ENCODE measurements at places on chromosomes 12 and 14. TPM values are rescaled to one million over a fixed set of nuclear protein-coding genes. Genes with fewer than 3 reads are reported as not detected.
A peak's percentile ranks its signal among the peaks of the same experiment; 100 is the strongest.

DNA sequence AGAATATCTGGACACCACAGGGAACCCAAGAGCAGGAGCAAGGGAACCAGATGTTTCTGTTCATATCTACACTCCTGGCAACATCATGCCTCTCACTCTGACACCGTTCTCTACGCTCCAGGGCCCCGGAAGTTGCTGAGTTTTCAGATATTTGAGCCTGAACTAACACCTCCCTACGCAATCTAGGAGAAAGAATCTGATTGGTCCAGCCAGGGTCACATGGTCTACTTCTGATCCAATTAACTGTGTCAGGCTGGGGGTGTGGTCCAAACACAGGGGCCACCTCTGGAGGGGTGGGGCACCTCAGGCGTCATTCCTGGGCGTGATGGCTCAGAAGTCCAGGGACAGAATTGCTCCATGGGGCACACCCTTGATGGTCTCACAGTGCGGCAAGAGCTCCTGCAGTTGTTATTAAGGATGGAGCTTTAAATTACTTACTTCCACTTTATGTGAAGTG, 165.5 kb downstream of the PTPN11 start:
- no peak overlapping the region for H3K4me3 ChIP-seq
- no peaks in the 10 kb centered on the region for H3K4me1 ChIP-seq
- DNase-seq = no peak
- no peaks in the 10 kb centered on the region for H3K36me3 ChIP-seq
- H3K27me3 ChIP-seq = no peaks in the 10 kb centered on the region

GRCh38 chr14:32377046-32377646, 48.0 kb downstream of the AKAP6 start:
- H3K27me3 ChIP-seq = no peaks in the 10 kb centered on the region
- no peak overlapping the region for H3K27ac ChIP-seq
- no peak overlapping the region for H3K4me3 ChIP-seq
- no peaks in the 10 kb centered on the region for H3K4me1 ChIP-seq
- no peaks in the 10 kb centered on the region for H3K36me3 ChIP-seq

DNA sequence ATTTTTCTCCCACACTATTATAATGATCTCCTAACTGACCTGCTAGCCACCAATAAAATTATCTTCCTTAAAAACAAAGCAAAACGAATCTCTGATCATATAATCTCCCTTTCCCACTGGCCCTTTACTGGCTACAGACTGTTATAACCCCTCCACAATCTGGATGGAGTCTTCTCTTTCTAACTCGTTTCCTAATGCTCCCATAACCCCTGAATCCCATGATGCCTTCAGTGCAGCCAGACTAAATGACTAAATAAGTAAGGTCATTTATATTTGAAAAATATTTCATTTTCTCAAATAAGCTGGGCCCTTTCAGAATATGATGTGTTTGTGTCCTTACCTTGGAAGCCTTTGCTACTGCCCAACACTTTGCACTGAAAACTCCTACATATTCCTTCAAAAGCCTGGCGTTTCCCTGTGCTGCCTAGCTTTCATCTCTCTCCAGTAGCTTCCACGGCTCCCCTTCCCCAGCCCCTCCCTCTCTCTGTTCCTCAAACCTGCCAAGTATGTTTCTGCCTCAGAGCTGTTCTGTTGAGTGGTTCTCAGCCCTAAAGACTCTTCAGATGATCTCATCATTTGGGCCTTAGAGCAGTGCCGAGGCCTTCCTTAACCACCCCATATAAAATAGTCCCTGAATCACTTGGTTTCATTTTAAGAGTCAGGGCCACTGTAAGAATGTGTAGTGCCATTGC, 91.7 kb downstream of the MYRFL start:
- H3K36me3 ChIP-seq = no peaks in the 10 kb centered on the region
- H3K4me1 ChIP-seq = no peaks in the 10 kb centered on the region
- no peaks in the 10 kb centered on the region for H3K27me3 ChIP-seq
- H3K4me3 ChIP-seq = no peak overlapping the region
- no peak overlapping the region for H3K27ac ChIP-seq
- DNase-seq = no peak

DNA sequence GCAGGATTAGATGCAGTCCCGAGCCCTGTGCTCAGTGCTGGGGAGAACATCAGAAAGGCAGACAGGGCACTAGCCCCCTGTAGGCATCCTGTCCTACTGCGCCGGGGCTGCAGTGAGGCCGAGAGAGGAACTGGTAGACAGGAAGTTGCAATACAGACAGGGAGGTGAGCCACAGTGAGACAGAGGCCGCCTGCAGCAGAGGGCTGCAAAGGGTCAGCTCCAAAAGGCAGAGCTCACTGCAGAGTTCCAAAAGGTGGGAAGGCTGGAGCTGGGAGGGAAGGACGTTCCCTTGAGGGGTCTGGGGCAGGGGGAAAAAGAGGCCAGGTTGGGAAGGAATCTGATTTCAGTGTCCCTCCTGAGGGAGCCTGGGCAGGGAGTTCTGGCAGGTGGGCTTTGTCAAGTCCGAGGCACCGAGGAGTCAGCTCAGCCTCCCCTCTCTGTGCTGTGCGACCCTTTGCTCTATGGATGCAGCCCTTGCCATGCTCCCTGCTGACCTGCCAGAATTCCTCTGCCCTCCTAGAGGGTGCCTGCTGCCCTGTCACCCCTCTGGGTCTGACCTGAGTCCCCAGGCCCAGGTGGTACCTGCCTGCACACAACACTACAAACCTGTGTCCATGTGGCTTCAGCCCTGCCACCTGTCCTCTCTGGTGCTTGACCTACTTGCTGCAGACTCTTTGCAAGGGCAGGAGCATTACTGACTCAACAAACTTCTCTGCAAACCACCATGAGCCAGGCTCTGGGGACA, 63.5 kb downstream of the PRMT8 start:
- H3K27me3 ChIP-seq = no peaks in the 10 kb centered on the region
- no peaks in the 10 kb centered on the region for H3K36me3 ChIP-seq
- no peak overlapping the region for H3K27ac ChIP-seq
- no peaks in the 10 kb centered on the region for H3K4me1 ChIP-seq

DNA sequence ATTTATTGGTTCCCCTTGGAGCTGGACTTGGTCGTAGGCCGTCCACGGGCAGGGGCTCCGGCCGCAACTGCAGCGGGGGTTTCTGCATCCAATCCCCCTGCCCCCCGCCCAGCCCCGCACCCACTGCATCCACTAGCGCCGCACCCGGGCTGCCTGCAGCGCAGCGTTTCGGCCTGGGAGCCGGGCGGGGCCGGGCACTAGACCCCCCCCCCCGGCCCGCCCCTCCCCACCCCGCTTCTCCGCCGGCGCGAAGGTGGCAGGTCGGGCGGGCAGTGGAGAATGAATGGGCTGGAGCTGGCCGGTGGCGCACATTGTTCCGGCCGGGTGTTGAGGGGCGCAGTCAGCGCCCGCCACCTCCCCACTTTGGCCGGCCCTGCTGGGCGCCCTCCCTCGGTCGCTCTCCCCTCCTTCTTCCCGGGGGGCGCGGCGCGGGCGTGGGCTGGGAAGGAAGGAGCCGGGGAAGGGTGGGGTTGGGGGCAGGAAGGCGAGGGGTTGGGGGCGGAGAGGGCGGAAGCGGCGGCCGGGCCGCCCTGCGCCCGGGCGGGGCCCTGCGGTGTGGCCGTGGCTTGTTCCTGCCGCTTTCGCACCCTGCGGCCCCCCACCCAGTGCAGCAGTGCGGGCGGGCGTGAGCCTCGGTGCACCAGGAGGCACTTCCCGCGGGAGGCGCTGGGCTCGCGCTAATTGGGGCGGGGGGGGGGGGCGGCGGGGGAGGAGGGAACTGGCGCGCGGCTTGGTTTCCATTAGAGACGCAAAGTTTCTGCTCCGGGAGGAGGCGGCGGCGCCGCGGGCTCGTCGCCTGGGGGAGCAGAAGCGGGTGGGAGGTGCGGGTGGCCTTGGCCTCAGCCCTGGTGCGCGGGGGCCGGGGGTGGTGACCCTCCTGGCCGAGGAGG, 841 bp downstream of the CALM1 start:
- H3K27ac ChIP-seq = peak overlapping the region; percentile 92
- DNase-seq = peak; percentile 50
- H3K36me3 ChIP-seq = peaks cover 37% of the 10 kb centered on the region
- no peaks in the 10 kb centered on the region for H3K27me3 ChIP-seq

DNA sequence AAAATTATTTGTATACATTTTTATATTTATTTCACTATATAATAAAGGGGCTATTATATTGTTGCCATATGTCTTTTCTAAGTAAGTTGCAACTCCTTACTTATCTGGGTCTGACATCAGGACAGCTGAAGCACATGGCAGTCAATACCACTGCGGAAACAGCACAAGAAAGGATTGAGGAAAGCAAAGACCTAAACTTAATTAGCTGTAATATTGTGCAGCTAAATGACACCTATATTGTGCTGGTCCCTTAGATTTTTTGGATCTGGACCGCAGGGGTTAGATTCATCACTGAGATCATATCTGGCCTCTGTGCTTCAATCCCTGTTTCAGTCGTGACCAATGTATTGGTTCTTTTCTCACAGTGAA, 359.6 kb upstream of the DIO2 start:
- H3K27me3 ChIP-seq = no peaks in the 10 kb centered on the region
- DNase-seq = no peak
- H3K36me3 ChIP-seq = no peaks in the 10 kb centered on the region
- H3K4me1 ChIP-seq = no peaks in the 10 kb centered on the region

The KIF5A gene
- total RNA-seq = 1.0 TPM

The POMT2 gene
- 9.0 TPM for total RNA-seq

The PRH2 gene
- 0.65 TPM for total RNA-seq

The PLBD1 gene
- total RNA-seq = 74.1 TPM

The SMARCC2 gene
- total RNA-seq = 131 TPM

DNA sequence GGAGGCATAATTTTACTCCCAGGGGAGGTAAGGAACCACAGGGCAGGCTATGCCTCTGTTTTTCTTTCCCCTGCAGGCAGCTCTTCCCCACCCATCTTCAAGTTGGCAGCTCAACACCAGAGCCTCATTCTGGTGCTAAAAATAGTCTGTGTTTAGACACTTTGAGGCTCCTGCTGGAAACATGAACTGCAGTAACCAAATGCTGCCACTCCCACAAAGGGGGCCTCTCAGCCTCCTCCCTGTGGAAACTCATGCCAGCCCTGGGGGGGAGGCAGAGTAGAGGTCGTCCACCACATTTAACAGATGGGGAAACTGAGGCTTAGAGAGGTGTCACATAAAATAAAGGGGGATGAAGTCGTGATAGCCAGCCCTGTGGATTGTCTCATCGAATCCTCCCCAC, 61.4 kb downstream of the WSCD2 start:
- no peaks in the 10 kb centered on the region for H3K27me3 ChIP-seq
- no peaks in the 10 kb centered on the region for H3K4me1 ChIP-seq
- H3K27ac ChIP-seq = no peak overlapping the region
- H3K36me3 ChIP-seq = no peaks in the 10 kb centered on the region
- no peak for DNase-seq

DNA sequence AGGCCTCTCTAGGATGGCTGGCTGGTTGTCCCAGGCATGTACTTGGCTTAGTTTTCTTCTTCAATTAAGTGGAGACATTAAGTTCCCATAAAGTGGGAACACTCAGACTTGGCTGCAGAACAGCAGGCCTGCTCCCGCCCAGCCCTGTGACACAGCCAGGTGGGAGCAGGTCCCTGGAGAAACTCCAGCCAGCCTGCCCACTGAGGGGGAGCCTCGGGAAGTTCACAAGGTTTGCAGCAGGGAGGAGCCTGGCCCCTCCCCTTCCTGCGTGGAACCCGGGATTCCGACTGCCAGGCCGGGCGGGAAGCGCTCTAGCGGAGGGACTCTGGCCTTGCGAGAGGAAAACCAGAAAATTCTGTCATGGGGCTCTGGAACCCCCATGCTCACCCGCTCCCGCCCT, 98.3 kb upstream of the EVL start:
- no peaks in the 10 kb centered on the region for H3K4me1 ChIP-seq
- no peak overlapping the region for H3K4me3 ChIP-seq
- H3K36me3 ChIP-seq = no peaks in the 10 kb centered on the region

The UNC79 gene
- 0.05 TPM for total RNA-seq

- H3K36me3 ChIP-seq = no peaks in the 10 kb centered on the region
- no peaks in the 10 kb centered on the region for H3K27me3 ChIP-seq
- peaks cover 8% of the 10 kb centered on the region for H3K4me1 ChIP-seq
- H3K27ac ChIP-seq = no peak overlapping the region
- no peak overlapping the region for H3K4me3 ChIP-seq
Observed at GRCh38 chr12:120843472-120843871, 60.7 kb downstream of the SPPL3 start.

The DBX2 gene
- not detected for total RNA-seq

- no peak for DNase-seq
- H3K27ac ChIP-seq = no peak overlapping the region
- no peak overlapping the region for H3K4me3 ChIP-seq
- no peaks in the 10 kb centered on the region for H3K27me3 ChIP-seq
- no peaks in the 10 kb centered on the region for H3K4me1 ChIP-seq
- H3K36me3 ChIP-seq = no peaks in the 10 kb centered on the region
Observed at GRCh38 chr14:47507861-47508260, 167.5 kb downstream of the MDGA2 start.

The SRGAP1 gene
- total RNA-seq = 0.08 TPM

- DNase-seq = no peak
- no peaks in the 10 kb centered on the region for H3K27me3 ChIP-seq
- no peak overlapping the region for H3K27ac ChIP-seq
- no peaks in the 10 kb centered on the region for H3K36me3 ChIP-seq
- H3K4me3 ChIP-seq = no peak overlapping the region
- no peaks in the 10 kb centered on the region for H3K4me1 ChIP-seq
Observed at GRCh38 chr12:78566456-78566855, 298.1 kb upstream of the SYT1 start.

GRCh38 chr12:132761032-132761920, at the start of gene ANKLE2:
TSS of gene ANKLE2 (minus strand) at chr12:132761832. CDS start at chr12:132761798, 34 bp downstream.
- peak; percentile 73 for DNase-seq
- H3K36me3 ChIP-seq = no peaks in the 10 kb centered on the region
- peak within 1 kb of the TSS; percentile 88 for H3K4me3 ChIP-seq
- peaks cover 9% of the 10 kb centered on the region for H3K4me1 ChIP-seq
- H3K27me3 ChIP-seq = no peaks in the 10 kb centered on the region

DNA sequence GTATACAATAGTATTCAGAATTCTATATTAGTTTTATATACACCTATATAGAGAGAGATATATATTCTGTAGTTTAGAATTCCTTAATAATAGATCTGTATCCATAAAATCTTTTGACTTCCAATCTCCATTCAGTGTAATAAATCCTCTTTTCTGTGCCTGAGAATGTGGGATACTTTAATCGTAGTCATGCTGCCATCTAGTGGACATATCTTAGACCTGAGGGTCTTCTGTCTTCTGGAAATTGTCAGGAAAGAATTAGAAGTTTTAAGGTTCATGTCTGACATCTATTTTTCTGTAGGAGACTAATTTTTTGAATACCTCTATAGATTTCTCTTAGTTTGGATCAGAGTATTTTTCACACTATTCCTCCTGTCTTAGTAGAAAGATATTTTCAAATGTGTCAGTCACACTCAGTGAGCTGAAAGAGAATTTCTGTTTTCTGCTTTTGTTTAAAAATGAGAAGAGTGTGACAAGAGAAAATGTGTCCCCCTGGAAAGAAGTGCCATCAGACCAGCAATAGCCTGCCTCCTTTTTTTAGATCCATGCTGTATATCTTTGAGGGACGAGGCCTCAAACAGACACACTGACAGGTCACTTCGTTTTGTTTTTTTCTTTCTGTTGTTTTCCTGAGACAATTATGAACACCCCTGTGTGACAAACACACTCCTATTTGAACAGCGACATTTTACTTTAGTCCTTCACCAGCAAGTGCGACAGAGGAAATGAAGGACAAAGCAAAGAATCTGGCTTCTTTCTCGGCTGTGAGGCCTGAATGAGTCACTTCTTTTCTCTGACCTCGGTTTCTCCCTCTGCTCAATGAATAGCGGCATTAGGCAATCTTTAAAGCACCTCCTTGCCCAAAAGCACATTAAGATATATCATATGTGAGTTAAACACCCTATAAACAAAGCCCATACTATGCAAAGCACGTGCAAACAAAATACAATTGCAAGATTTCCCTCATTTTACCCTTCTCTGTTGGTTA, 96.3 kb downstream of the GALC start:
- peaks cover 3% of the 10 kb centered on the region for H3K27me3 ChIP-seq
- no peaks in the 10 kb centered on the region for H3K36me3 ChIP-seq
- no peaks in the 10 kb centered on the region for H3K4me1 ChIP-seq
